ENCODE measurements at places on chromosomes 1 and 21.

- DNase-seq: peak; percentile 51
Observed at GRCh38 chr1:226063224-226063976, 884 bp downstream of the H3-3A start.

DNA sequence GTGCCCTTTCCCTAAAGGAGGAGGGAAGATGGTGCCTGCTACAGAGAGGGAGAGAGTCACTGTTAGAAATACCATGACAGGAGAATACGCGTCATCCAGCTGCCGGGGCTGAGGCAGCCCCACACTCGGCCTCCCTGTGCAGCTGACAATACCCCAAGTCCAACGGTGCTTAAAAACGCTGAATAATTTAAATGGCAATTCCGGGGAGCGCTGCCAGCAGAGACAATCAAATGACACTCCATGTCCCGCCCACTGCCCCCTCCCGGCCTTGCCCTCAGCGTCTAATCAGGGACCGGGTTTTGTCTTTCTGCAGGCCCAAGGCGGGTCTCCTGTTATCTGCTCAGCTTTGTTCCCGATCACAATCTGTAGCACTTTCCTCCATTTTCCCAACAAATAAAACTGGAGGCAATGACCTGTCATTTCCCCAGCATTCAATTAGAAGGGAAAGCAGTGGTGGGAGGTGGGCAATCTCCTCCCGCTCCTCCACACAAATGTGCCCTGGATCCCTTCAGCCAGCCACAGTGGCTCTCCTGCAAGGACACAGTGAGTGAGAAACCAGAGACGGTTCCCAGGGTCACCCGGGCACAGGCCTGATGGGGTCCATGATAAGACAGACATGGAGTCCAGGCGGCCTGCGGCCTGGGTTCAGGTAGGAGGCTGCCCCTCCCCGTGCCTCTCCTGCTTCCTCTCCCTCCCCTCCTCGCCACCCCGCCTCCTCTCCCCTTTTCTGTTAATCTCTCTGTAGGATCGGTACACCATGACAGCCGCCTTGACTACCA is 42.7 kb upstream of the AJAP1 start:
- no peak for DNase-seq

DNA sequence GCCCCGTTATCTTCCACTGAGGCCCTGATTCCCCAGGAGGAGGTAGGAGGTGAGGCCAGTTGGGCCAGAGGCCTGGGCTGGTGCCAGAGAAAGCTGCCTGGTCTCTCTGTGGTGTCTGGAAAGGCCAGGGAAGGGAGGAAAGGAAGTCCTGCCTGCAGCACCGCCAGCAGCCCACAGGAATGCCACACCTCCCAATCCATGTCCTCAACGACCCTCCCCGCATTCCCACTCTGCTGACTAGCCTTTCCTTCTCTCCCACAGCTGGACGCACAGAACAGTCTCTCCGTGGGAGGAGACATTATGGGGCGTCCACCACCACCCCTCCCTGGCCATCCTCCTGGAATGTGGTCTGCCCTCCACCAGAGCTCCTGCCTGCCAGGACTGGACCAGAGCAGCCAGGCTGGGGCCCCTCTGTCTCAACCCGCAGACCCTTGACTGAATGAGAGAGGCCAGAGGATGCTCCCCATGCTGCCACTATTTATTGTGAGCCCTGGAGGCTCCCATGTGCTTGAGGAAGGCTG is 18.0 kb downstream of the CSF1 start:
- DNase-seq: peak; percentile 63

- no peak for DNase-seq
Observed at GRCh38 chr1:30787266-30787665, 29.7 kb upstream of the LAPTM5 start.

DNA sequence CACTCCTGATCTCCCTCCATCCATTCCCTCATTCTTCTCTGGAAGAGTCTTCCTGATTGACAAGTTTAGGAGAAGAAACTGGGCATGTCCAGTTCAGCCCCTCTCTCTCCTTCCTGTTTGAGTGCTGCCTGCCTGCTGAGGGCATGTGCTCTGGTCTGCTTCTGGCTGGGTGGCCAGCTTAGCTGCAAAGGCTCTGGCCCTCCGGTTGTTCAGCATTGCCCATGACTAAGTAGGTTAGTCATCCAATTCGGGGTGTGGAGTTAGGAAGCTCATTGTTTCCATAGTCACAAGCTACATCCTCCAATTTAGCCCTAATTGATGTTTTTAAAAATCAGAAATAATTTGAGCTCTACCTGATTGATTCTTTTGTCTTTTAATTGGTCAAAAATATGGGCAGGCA is 25.6 kb upstream of the PLA2G2E start:
- DNase-seq: no peak

- no peak for DNase-seq
Observed at GRCh38 chr1:42933610-42934491, 24.8 kb downstream of the SLC2A1 start.

DNA sequence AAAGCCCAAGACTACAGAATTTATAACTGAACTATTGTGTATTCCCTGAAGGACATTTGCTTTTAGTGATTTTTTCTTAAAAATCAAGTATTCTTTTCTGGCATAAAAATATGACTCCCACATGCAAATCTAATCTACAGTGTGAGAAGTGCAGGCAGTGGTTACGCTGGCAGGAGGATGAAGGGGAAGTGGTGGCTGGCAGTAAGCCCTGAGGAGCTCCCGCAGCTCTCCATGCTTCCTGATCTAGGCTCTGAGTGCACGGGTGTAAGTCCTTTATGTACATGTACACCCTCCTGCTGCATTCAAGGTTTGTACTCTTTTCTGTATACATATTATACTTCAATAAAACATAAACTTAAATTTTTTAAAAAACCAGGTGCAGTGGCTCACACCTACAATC is 67.5 kb upstream of the PRDX6 start:
- peak; percentile 42 for DNase-seq

DNA sequence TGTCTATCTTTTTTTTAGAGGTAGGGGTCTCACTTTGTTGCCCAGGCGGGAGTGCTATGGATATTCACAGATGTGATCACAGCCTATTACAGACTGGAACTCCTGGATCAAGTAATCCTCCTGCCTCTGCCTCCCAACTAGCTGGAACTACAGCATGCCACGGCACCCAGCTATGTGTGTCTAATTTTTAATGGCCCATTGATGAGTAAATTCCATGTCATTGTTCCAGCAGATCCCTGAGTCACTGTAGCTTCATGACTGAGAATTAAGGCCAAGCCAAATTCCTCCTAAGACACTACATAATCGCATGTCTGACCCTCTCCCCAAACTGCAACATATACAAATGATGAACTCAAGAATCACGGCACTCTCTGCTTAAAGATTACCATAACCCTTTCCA is 84.2 kb upstream of the RGS2 start:
- DNase-seq: no peak

- no peak for DNase-seq
Observed at GRCh38 chr21:33885172-33885514, 30.5 kb downstream of the ATP5PO start.

GRCh38 chr1:57307392-57308170 is 116.3 kb downstream of the DAB1 start:
- DNase-seq: peak; percentile 67

- DNase-seq: no peak
Observed at GRCh38 chr1:41766546-41766945, 152.2 kb downstream of the HIVEP3 start.

Measured in heart right ventricle (tissue), 16 donors.